CD8-positive, alpha-beta T cell (primary cell): ENCODE measurements at places on chromosomes 2 and 18. TPM values are rescaled to one million over a fixed set of nuclear protein-coding genes. Genes with fewer than 3 reads are reported as not detected.

The CPO gene
- total RNA-seq, result not detected

- no peak for DNase-seq
Measured at GRCh38 chr18:44883671-44884070, 203.0 kb downstream of the SETBP1 start.

GRCh38 chr2:68218343-68218901, 33.9 kb downstream of the PPP3R1 start:
- no peak for DNase-seq

GRCh38 chr2:154697418-154698252, 860 bp upstream of the KCNJ3 start:
- DNase-seq, result no peak

GRCh38 chr2:239204136-239204875, 196.5 kb downstream of the HDAC4 start:
- DNase-seq, result no peak

The ALKAL2 gene
- total RNA-seq, result 0.22 TPM
